ENCODE measurements at places on chromosomes 4 and X.

- no peak for DNase-seq
Observed at GRCh38 chr4:159445692-159446091, 342.8 kb downstream of the RAPGEF2 start.

- no peak for DNase-seq
Observed at GRCh38 chr4:40070387-40070786, 13.7 kb downstream of the N4BP2 start.

- DNase-seq, result no peak
Observed at GRCh38 chrX:10750581-10750980, 130.2 kb upstream of the MID1 start.

- no peak for DNase-seq
Observed at GRCh38 chr4:67980512-67980911, 17.2 kb upstream of the TMPRSS11A start.

DNA sequence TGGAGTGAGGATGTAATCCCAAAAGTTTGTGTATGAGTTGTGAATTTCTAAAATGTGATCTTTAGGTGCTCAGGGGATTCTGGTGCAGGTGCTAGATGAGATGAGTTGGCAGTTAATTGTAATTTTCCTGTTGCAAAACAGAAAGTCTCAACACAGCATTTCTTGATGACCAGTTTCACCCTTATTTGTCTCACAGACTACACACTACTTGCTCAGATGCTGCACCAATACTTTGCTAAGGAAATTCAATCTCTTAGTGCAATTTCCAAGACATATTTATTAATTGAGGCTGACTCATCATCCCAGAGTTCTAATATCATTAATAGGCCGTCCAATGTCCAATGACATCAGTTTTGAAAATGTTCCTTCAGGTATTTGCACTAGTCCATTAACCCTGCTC lies 159.2 kb upstream of the SFRP2 start:
- no peak for DNase-seq

GRCh38 chrX:136752346-136752745 lies 28.4 kb downstream of the ARHGEF6 start:
- DNase-seq, result no peak

GRCh38 chr4:98657531-98658286 lies 702 bp downstream of the TSPAN5 start:
- peak; percentile 16 for DNase-seq

DNA sequence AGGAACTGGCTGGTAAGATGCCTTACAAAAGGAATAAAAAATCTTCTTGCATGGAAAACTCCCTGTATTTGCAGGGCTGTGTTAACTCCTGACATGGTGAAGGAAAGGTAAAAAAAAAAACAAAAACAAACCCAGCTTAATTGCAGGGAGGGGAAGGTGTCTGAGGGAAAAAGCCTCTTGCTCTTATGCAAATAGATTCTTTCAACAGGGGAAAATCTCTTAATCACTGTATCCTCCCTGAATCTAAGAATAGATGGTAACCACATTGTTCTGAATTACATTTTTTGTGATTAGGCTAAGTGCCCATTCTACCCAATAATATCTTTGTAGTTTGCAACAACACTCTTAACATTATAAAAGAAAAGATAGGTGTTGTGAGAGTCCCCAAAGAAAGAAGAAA lies 172.6 kb downstream of the RBM46 start:
- no peak for DNase-seq

- peak; percentile 7 for DNase-seq
Observed at GRCh38 chr4:105709081-105709450, 482 bp downstream of the GSTCD start.

- DNase-seq, result no peak
Observed at GRCh38 chr4:170526471-170526870, 436.7 kb upstream of the AADAT start.

- no peak for DNase-seq
Observed at GRCh38 chr4:110914791-110915190, 291.9 kb upstream of the PITX2 start.

- DNase-seq, result no peak
Observed at GRCh38 chr4:32192991-32193390, 1472.8 kb downstream of the PCDH7 start.

DNA sequence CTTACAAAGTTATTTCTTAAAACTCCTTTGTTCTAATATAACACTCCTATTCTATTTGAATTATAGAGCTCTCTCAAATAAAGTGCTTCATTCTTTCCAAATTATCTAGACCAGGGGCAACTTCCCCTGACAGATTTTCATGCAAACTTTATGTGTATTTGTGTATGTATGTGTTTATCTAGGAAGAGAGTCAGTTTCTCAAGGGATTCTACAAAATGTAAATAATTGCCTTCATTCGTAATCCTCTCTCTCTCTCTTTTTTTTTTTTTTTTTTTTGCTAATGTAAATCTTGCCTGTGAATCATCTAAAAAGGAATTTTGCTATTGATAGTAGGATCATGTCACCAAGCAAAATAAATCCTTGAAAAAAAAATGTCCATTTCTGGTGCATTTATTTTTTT lies 38.9 kb upstream of the RBPJ start:
- no peak for DNase-seq

- no peak for DNase-seq
Observed at GRCh38 chr4:42618023-42618422, 38.9 kb downstream of the ATP8A1 start.

DNA sequence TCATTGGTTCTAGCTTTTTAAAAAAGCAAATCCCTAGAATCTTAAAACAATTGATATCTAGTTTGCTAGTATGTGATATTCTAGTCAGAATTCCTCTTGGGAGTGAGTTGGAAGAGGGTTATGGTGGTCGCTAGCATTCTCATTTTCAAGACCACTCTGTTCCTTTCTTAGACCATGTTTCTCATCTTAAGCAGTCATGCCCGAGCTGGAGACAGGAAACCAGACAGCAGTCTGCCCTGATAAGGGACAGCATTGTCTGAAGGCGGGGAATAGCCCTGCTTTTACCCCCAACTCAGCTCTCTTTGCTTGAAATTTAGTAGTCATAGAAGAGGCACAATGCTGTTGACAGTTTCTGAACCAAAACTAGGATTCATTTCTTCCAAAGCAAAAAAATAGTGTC lies 5.2 kb downstream of the KLF3 start:
- no peak for DNase-seq

All from NK-92 treated with Interleukin-12 subunit alpha and Interleukin-12 subunit beta, amount 100 ng/mL, for 24 hours (cell line).